ENCODE measurements at places on chromosomes 1 and 21. TPM values are rescaled to one million over a fixed set of nuclear protein-coding genes. Genes with fewer than 3 reads are reported as not detected.

The OR2L2 gene
- total RNA-seq = under 0.01 TPM

GRCh38 chr1:109705411-109705810 lies 6.6 kb upstream of the GSTM5 start:
- DNase-seq = no peak

The EPHA10 gene
- not detected for total RNA-seq

- DNase-seq = no peak
These were observed 40.4 kb upstream of the LRRC7 start for GRCh38 chr1:69527273-69527672.

- DNase-seq = peak; percentile 21
These were observed 182.3 kb upstream of the GALNT2 start for GRCh38 chr1:229884765-229885164.

- no peak for DNase-seq
These were observed 105.6 kb downstream of the LRRC7 start for GRCh38 chr1:69673321-69673720.

GRCh38 chr1:228763561-228763960 lies 28.3 kb downstream of the RHOU start:
- no peak for DNase-seq

The CDC7 gene
- total RNA-seq = 2.9 TPM

The NOC2L gene
- 47.7 TPM for total RNA-seq

GRCh38 chr1:206508956-206509355 lies 1.6 kb downstream of the RASSF5 start:
- DNase-seq = peak; percentile 92

- DNase-seq = peak; percentile 92
These were observed 21.0 kb downstream of the S100A10 start for GRCh38 chr1:151972542-151973248.

The GUCA2B gene
- total RNA-seq = not detected

DNA sequence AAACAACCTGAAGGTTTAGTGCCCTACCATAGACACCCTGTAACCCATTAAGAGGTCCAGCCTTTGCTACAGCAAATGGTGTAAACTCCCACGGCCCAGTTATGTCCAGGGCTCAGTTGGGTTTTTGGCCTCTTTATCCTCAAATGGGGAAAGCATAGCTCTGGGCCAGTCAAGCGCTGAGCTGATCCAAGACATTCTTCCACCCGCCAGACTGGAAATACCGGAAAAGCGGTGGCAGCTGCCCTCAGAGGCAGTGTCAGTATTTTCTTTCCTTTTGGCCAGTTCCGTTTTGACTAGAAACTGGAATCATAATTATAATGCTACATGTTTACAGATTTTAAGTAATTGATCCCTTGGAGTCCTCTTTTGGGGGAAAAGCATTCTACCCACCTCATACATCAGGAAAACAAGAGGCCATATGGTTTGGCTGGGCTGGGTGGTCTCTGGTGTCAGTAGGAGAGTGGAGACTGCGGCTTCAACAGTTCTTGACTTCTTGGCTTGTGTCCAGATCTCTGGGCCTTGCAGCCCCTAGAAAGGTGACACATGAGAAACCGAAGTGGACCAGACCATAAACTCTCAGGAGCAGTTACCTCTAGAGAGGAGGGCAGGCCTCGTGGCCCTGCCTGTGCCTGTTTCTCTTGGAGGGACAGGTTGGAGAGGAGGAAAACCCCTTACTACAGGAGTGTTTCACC lies 30.2 kb upstream of the CLDN14 start:
- DNase-seq = no peak

The FUCA1 gene
- 31.2 TPM for total RNA-seq

The RNU1-2 gene
- total RNA-seq = under 0.01 TPM

DNA sequence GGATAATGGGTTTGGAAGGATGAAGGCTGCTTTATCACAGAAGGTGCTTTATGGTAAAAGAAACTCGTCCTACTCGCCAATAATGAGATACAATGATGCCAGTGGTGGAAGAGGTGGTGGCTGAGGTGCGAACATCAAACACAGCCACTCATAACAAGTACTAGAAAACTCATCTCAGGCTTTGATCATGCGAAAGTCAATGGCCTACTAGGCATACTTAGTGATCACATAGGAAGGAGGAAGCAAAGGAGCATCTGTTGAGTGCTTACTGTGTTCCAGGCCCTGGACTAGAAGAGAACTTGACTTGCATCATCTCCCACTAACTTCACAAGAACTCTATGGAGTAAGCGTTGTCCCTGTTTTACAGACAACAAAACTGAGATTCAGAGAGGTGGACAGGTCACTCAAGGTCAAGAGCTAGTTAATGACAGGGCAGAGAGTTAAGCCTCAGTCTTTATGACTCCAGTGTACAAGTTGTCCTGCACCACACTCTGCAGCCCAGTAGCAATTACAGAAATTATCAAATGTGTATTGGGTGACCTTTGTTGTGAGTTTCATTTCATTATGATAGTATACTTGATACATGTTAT lies 33.6 kb downstream of the RUNX1 start:
- DNase-seq = no peak

GRCh38 chr21:34706337-34706736 lies 37.5 kb downstream of the CLIC6 start:
- DNase-seq = no peak

- DNase-seq = no peak
These were observed 127.3 kb upstream of the POU3F1 start for GRCh38 chr1:38173848-38174247.

The CHD5 gene
- under 0.01 TPM for total RNA-seq

The TENT5C gene
- total RNA-seq = 0.36 TPM

- DNase-seq = no peak
These were observed 41.3 kb downstream of the SCCPDH start for GRCh38 chr1:246765521-246765920.

DNA sequence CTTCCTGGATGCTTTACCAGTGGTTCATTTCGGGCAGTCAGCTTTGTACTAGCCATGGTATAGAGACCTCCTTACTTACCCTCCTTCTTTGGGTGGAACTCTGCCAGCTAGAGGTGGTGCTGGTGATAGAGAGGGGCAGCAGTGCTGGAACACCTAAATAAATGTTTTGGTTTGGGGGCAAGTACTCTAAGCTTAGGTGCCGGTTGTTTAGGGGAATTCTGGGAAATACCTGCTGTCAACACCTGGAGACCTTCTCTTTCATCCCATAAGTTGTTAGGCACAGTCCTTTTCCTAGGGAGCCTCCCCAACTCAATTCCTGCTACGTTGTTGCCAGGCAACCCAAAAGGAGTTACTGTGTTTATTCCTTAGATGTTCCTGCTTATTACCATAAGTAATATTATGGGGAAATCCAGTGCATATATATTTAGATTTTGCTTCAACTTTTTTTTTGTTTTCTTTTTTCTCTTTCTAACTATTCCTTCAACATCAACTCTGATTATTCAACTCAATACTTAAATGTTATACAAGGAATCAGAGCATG lies 16.9 kb downstream of the SCP2 start:
- DNase-seq = no peak

- no peak for DNase-seq
These were observed 107.6 kb downstream of the GALNT2 start for GRCh38 chr1:230174471-230175162.

Data from osteoblast (primary cell).